ENCODE measurements at places on chromosomes 12 and 14.
A peak's percentile ranks its signal among the peaks of the same experiment; 100 is the strongest.

GRCh38 chr12:103456006-103456405, 39.8 kb downstream of the C12orf42 start:
- DNase-seq, result no peak

- no peak for DNase-seq
These were observed 183.6 kb downstream of the CRADD start for GRCh38 chr12:93860668-93861373.

DNA sequence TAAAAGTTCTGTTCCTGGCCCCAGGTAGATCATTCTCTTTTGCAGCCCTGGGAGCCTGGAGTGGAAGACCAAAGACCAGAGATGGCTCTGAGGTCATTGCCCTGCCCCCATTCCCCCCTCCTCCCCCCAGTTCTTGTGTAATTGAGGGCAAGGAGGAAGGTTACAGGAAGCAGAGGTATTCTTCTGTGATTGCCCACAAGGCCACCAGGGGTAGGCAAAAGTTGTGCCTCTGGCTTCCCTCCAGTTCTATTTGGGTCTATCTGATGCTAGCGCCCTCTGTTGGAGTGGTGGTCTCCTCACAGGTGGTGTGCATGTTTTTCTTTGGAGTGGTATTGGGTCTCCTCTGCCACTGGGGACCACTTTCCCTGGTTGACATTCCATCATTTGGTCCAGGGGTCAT, 41.2 kb upstream of the CRY1 start:
- no peak for DNase-seq

- DNase-seq, result peak; percentile 10
These were observed 31.5 kb upstream of the ACTN1 start for GRCh38 chr14:69010648-69011047.

DNA sequence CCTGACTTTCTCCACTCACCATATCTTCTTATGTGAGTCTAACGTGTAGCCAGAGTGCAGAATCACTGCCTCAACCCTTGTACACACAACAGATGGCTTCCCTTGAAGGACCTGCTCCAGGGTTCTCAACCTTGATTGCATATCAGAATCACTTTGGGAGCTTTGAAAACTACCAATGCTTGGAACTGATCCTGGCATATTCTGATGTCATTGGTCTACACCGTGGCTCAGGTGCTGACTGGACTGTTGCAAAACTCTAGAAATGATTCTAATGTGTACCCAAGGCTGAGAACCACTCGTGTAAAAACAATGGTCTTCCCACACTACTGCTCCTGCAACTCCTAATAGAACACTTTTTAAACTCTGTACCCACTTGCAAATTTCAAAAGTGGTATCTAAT, 18.5 kb downstream of the TMEM132D start:
- DNase-seq, result no peak

GRCh38 chr14:68682166-68683103, 110.4 kb downstream of the ZFP36L1 start:
- peak; percentile 81 for DNase-seq

DNA sequence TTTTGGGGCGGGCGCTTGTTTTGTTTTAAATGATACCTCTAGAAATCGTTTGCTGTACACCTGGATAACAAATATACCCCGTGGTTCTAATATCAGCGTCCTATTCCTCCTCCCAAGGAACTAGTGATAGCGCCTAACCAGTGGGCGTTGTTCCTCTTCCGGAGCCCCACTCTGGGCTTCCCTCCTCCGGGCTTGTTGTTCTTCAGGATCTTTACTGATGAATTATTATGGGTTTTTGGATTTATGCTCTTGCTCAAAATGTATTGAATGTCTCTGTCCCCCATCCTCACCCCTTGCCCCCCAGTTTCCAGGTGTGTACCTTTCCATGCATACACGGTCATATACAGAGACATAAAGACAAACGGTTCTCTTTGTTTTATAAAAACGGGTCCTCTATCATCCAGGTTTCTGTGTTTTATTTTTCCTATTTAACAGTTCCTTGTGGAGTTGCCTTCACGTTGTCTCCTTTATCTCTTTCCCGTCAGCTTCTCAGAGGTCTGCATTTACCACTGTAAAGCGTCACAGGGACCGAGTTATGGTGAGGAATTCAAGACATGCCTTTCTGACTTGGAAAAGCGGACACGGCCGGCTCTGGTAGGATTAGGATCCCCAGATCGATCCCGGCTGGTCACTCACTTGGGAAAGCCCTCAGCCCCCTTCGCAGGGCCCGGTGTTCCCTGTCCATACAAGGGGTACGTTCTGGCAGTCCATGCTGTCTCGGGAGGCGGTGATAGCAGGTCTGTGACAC, 655 bp upstream of the PLEKHG3 start:
- no peak for DNase-seq

DNA sequence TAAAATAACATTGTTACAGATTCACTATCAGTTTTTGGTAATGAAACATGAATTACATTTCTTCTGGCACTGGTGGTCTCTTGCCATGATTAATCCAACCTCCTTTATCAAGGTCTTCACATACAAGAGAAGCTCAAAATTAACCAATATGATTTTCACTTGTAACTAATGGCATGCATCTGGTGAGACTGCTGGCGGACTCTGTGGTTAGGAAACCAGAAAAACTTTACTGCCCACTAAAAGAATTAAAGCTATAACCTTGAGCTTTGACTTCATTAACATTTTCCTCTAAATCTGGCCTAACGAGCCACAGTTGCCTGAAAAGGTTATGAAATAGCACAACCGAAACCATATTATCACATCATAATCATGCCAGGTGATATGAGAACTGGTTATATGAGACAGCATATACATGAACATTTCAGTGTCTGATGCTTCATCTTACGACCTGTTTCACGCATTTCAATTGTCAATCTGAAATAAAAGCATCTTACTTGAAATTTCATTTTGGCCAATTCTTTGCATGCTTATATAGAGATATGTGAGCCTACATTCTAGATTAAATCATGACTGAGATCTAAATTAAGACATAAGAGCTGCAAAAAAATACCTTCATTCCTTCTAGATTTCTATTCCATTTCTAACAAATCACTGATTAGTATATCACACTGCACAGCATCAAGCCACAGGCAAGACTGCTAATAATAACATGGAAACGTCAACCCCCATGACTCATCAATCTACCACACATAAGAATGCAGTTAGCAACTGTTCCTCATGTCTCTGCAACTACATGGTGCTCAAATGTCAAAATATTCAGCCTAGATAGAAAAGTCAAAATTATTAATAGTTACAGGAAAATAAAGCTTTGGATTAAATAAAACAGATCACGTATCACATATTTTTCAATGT, 89.3 kb downstream of the OSBPL8 start:
- peak; percentile 92 for DNase-seq

GRCh38 chr14:25680934-25681333, 631.0 kb upstream of the STXBP6 start:
- DNase-seq, result no peak

DNA sequence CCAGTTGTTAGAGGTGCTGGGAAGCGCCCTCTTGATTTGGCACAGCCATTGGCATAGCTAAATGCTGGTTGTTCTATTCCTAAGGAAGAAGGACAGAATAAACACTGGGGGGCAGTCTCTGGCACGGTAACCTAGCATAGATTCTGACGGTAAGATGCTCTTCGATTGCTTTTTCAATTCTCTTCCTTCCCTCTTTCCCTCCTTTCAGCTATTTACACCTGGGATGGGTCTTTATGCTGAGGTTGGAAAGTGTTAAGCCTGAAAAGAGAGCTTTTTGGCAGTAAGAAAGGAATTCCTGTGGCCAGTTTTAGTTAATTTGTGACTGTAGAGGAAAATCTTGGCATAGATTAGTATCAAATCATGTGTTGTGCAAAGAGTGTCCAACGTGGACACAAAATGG, 162.8 kb downstream of the SNAPC1 start:
- peak; percentile 70 for DNase-seq

DNA sequence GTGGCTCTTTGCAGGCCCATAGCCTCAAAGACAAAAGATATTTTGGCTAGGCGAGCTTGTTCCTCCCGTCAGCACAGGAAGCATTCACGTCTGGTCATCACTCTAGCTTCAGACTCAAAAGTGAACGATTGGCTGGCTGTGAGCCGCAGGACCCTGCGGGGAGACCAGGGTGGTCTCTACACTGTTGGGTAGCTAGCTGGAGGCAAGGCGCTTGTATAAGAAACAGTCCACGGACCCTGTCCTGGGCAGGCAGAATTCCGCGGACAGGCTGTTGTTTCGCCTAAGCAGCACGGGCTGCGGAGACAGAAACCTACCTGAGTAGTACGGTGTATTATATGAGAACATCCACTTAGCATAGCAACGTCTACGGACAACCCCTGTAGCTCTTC, 29.6 kb downstream of the WBP11 start:
- no peak for DNase-seq

- DNase-seq, result no peak
These were observed 99.6 kb upstream of the KRR1 start for GRCh38 chr12:75611041-75611440.

GRCh38 chr14:54535646-54536045, 25.9 kb downstream of the CGRRF1 start:
- no peak for DNase-seq

DNA sequence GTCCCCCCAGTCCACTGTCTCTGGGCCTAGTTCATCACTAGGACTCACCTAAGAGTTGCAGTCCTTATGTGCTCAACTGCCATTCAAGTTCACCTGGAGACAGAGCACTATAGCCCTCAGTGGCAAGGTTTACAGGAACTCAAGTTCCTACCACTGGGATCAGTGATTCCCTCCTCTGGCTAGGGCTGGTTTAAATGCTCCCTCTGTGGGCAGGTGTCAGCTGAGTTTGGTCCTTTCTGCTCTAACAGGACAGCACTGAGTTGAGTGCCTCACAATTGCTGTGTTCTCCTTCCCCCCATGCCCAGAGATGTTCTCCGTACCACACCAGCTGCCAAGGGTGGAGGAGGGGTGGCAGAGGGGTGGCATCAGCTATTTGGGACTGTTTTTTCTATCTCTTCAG, 20.8 kb upstream of the SAV1 start:
- DNase-seq, result no peak

GRCh38 chr12:6375269-6376078, at the start of gene SCNN1A:
Gene SCNN1A (minus strand): TSS chr12:6375563. CDS start chr12:6374783, 780 bp downstream.
- no peak for DNase-seq

Data from epithelial cell of esophagus (primary cell).